ENCODE measurements at places on chromosomes 5 and 9. TPM values are rescaled to one million over a fixed set of nuclear protein-coding genes. Genes with fewer than 3 reads are reported as not detected.

SPARC gene
- total RNA-seq, result 1,117 TPM

SPINK13 gene
- total RNA-seq, result not detected

RCL1 gene
- total RNA-seq, result 9.0 TPM

ANGPTL2 gene
- 7.1 TPM for total RNA-seq

NR5A1 gene
- not detected for total RNA-seq

MLANA gene
- total RNA-seq, result not detected

MSMP gene
- total RNA-seq, result not detected

PGM5 gene
- total RNA-seq, result 9.3 TPM

PCDHGA11 gene
- not detected for total RNA-seq

ZNF883 gene
- total RNA-seq, result not detected

FAT2 gene
- total RNA-seq, result not detected

SLCO4C1 gene
- total RNA-seq, result not detected

ADAMTSL1 gene
- total RNA-seq, result 67.7 TPM

SARDH gene
- not detected for total RNA-seq

C5orf52 gene
- not detected for total RNA-seq

SPATA31C1 gene
- total RNA-seq, result not detected

CYLC2 gene
- not detected for total RNA-seq

TSLP gene
- total RNA-seq, result 0.43 TPM

GLRA1 gene
- total RNA-seq, result not detected

ANKRD20A1 gene
- not detected for total RNA-seq

SMIM33 gene
- not detected for total RNA-seq

HAVCR2 gene
- not detected for total RNA-seq

GABRG2 gene
- not detected for total RNA-seq

HACD4 gene
- 6.7 TPM for total RNA-seq

CAPSL gene
- not detected for total RNA-seq

CCNB1 gene
- 310 TPM for total RNA-seq

SOX30 gene
- total RNA-seq, result not detected

ADAMTS16 gene
- total RNA-seq, result not detected

COL5A1 gene
- 78.9 TPM for total RNA-seq

FOXD4L5 gene
- total RNA-seq, result not detected

IL4 gene
- not detected for total RNA-seq

LNPEP gene
- total RNA-seq, result 24.2 TPM

RGS7BP gene
- total RNA-seq, result not detected

GPR151 gene
- total RNA-seq, result not detected

UBQLN1 gene
- total RNA-seq, result 105 TPM

LCN6 gene
- total RNA-seq, result not detected

ZDHHC11 gene
- total RNA-seq, result not detected

TLE1 gene
- total RNA-seq, result 6.1 TPM

OR13C3 gene
- total RNA-seq, result not detected

CAST gene
- total RNA-seq, result 136 TPM

GMCL2 gene
- not detected for total RNA-seq

FAM153A gene
- total RNA-seq, result not detected

CCL27 gene
- not detected for total RNA-seq

LRRC70 gene
- total RNA-seq, result 0.10 TPM

INSL6 gene
- not detected for total RNA-seq

ABCA1 gene
- 2.4 TPM for total RNA-seq

UGT3A1 gene
- not detected for total RNA-seq

NR6A1 gene
- 2.5 TPM for total RNA-seq

Measured in MG63 (cell line).